ENCODE measurements at places on chromosomes 4 and X.

DNA sequence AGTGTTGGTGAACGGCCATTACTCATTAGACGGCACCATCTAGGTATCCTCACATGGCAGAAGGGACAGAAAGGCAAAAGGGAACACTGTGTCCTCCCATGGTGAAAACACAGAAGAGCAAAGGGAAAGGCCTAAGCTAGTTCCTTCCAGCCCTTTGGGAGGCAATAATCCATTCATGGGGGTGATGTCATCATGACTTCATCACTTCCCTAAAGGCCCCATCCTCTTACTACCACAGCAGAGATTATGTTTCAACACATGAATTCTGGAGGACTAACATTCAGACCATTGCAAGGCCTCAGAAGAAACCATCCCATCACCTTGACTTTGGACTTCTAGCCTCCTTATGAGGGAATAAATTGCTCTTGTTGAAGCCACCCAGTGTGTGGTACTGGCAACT, 238.2 kb downstream of the MGST2 start:
- DNase-seq = no peak

DNA sequence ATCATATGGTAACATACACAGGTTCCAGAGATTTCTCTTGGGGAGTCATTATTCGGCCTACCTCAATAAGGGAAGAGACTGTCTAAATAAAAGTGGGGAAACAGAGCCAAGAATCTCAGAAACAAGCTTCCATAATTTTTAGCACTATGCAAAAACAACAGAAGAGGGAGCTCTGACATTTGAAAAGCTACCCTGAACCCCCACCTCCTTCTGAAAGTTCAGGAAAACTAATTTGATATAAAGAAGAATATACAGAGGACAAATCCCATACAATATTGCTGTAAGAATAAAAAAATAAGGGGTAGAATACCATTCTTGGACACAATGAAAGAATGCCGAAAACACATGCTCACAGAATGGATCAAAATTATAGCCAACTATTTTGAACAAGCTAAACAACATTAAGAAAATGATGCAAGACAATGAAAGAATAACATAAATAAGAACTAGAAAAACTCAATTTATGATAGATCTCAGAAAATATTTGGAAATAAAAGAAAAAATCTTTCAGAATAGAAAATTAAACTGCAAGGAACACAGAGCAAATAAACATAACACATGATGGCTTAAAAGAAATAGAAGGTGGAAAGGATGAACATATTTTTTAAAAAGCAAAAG, 14.4 kb upstream of the ZNF41 start:
- peak; percentile 5 for DNase-seq

GRCh38 chr4:150598909-150599308, 17.0 kb downstream of the MAB21L2 start:
- no peak for DNase-seq

GRCh38 chr4:168758351-168758876, 251.6 kb downstream of the CBR4 start:
- no peak for DNase-seq

- no peak for DNase-seq
Measured at GRCh38 chr4:99084595-99084994, 4.0 kb downstream of the ADH5 start.

- DNase-seq = no peak
Measured at GRCh38 chr4:147076179-147076578, 130.5 kb upstream of the TTC29 start.

DNA sequence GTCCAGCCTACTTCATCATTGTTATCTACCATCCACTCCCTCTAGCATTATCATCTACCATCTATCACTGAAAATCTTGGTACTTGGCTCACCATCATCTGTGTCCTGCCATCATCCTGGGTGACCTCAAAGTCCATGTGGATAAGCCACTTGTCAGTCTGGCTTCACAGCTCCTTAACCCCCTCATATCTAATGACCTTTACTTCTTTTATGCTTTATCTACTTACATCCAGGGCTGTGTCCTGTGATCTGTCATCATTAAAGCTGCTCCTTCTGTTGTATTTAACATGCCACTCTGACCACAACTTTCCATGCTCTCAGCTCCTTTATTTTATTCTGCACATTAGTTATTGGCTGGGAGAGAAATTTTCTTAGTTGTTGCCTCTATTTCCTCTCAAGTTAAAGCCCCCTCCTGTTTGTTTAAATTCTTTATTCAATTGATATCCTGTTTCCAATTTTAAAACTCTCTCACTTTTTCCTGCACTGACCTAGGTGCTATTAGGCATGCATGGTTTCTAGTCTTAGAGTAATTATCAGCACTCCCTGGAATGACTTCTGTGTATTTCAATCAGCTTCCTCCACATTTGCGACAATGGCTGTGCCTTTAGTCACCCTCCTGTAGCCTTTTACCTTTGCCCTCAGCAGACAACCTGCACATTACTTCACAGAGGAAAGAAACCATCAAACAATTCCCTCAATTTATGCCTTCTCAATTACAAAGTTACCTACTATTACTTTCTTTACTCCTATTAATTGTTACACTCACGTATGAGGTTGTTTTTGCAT, 8.1 kb upstream of the FABP2 start:
- no peak for DNase-seq

DNA sequence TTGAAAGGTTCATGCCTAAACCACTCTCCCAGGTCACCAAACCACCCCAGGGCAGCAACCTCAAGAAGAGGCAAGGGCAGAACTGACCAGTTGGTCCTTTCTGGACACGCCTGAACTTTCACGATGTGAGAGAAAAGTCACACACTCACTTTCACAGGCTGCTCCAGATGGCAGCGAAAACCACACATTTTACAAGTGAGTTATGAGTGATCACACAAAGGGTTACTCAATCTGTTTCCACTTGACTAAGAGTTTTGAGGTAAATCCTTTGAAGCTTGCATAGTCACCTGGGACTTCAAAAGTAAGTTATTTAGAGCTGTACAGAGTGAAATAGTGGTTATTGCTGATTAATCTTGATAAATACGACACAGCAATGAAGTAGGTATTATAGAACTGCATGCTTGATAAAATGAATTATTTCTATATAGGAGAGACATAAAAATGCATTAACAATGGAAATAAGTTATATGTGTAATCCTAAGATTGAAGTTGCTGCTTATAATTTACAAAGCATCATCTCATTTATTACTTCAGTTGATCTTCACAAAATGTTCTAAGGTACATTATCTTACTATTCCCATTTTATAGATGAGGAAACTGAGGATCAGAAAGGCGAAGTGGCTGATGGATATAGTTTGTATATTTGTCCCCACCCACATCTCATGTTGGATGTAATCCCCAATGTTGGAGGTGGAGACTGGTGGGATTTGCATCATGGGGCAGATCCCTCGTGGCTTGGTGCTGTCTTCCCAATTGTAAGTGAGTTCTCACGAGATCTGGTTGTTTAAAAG, 103.0 kb upstream of the KLF3 start:
- no peak for DNase-seq

DNA sequence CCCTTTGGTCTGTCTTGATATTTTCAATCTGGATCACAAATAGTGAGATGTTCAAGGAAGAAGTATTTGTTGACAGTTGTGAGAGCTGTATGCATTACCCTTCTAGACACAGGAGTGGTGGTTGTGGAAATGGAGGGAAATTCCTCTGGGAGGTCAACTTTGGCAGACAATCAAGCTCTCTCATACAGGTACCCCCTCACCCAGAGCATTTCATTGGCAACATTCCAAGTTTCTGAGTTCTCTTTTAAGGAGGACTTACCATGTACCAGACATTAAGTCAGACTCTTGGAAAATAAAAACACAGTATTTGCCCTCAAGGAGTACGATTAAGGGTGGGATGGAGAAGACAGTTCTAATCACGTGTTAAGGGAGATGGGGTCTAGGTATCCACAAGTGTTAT, 45.3 kb downstream of the KLHL15 start:
- DNase-seq = no peak

DNA sequence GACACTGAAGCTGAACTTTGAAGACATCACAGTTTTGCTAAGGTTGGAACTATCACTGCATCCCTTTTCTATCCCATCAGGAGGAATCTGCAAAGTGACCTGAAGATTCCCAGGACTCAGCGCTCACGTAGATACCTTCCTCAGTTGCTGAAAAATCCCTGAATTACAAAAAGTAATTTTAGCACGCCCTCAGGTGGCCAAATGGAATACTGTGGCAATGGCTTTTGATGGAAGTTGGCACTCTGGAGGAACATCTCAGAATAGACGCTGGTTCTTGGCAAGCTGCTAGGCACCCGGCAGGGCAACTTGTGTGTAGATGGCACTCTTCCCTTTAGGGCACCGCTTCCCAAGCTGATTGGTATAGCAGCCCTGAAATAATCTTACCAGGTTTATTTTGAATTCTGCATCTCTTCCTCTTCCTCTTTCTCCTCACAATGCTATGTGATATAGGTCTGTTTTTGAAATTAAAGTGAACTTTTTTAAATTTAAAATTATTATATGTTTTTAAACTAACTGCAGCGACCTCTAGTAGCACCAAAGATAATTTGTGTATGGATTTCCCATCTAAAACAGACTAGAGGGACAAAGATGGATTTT, 16.3 kb upstream of the ESX1 start:
- DNase-seq = peak; percentile 18

DNA sequence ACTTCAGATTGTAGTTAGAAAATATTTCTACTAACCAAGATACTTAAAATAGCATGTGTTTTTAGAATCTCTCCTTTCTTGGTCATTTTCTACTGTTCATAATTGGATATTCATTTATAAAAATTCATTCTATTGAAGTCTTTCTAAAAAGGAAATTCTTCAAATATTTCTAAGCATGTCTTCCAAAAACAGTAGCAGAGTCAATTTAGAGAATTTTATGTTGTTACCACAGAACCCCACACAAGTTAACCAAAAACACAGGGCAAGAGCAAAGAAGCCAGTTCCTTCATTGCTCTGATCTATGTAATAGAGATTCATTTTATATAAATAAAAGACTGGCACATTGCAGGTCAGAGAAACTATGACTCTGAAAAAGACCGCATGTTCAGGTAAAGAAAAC, 345.1 kb upstream of the PITX2 start:
- DNase-seq = no peak

- DNase-seq = peak; percentile 80
Measured at GRCh38 chrX:19725641-19726040, 161.8 kb downstream of the SH3KBP1 start.

GRCh38 chrX:117487421-117487820, 629.2 kb downstream of the KLHL13 start:
- DNase-seq = no peak

- DNase-seq = no peak
Measured at GRCh38 chrX:124239911-124240310, 92.5 kb upstream of the TEX13D start.

- no peak for DNase-seq
Measured at GRCh38 chr4:89788206-89789072, 48.5 kb downstream of the SNCA start.

GRCh38 chr4:88333741-88334405, 44.8 kb upstream of the HERC6 start:
- no peak for DNase-seq

DNA sequence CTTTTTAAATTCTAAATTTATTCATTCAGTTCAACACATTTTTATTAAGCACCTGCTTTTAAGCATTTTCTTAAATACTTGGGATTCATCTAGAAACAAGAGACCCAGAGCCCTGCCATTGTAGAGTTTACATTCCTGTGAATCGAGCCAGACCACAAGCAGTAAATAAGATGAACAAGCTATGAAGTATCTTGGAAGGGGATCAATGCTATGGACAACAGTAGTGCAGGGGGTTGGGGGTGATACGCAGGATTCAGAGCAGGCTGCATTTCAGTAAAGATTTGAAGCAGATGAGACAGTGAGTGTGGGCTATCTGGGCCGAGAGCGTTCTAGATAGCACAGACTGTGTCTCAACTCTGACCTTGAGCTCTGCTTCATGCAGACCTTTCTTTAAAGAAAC, 35.1 kb downstream of the CLDN22 start:
- DNase-seq = no peak

DNA sequence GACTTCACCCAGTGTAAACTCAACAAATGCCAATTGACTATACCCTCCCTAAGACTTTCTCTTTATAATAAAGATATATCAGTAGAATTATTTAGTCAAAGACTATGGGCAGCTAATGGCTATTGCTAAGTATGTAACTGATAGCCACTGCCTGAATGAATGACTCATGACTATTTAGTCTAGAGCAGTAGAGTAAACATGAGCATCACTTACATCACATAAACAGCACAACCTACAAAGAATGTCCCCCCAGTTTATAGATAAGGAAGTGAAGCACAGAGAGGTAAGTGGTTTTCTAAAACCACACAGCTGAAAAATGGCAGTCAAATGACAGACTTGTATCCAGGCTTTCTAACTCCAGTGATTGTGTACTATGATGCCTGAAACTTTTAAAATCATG, 507.0 kb downstream of the PPARGC1A start:
- DNase-seq = no peak

- DNase-seq = no peak
Measured at GRCh38 chrX:44099366-44099765, 126.2 kb upstream of the NDP start.

- no peak for DNase-seq
Measured at GRCh38 chrX:132393992-132394391, 94.8 kb downstream of the MBNL3 start.

- DNase-seq = peak; percentile 25
Measured at GRCh38 chrX:118062048-118062789, 54.4 kb downstream of the KLHL13 start.

DNA sequence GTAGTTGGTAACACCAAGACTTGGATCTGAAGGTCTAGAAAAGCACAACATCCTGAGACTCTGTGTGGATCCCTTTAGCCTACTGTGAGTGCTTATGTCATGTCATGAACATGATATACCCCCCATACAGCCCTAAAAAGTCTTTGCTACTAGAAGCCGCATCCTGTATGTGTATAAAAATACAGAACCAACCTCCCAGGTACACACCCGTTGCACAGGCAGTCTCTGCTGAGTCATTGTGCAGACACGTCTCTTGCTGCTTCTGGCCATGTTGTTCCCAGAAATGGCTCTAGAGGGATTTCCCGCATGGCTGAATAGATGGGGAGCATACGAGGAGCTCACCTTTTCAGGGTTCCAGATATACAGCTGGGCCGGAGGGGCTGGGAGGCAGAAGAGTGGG, 93.3 kb downstream of the MAMLD1 start:
- no peak for DNase-seq

GRCh38 chr4:95963456-95963855, 123.6 kb downstream of the PDHA2 start:
- no peak for DNase-seq

DNA sequence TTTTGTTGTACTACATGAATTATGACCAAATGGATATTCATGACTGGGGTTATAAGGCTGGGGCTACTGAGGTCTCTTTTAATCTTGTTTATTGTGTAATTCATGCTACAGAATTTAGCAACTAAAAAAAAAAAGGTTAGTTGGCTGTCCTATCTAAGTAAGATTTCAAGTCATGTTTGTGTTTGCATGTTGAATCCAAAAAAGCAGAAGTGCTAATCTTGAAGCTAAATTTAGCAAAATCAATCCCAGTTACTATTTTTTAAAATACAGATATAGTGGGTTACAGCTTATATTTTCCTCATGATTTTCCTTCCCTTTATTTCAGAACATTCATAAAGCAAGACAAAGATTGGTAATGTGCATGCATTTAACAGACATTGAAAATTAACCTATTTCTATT, 19.4 kb downstream of the MTMR1 start:
- DNase-seq = no peak

All from AML-193 (cell line).